ENCODE measurements at places on chromosomes 16 and 17. TPM values are rescaled to one million over a fixed set of nuclear protein-coding genes. Genes with fewer than 3 reads are reported as not detected.

Gene CACNG1
- 0.23 TPM for total RNA-seq

Gene CDRT15
- not detected for total RNA-seq

Gene PRAC2
- total RNA-seq, result not detected

Gene TEX19
- not detected for total RNA-seq

Gene KRT222
- 18.7 TPM for total RNA-seq

Gene CTF1
- 0.92 TPM for total RNA-seq

Gene PPP1R27
- total RNA-seq, result not detected

Gene APOBR
- 0.23 TPM for total RNA-seq

Gene PSMB3
- 160 TPM for total RNA-seq

Gene PLCD3
- 14.1 TPM for total RNA-seq

Gene NPIPB2
- total RNA-seq, result 3.9 TPM

Gene CES1
- total RNA-seq, result 1.2 TPM

Gene FADS6
- total RNA-seq, result 5.5 TPM
